ENCODE measurements at places on chromosomes 5 and 9.
A peak's percentile ranks its signal among the peaks of the same experiment; 100 is the strongest.

DNA sequence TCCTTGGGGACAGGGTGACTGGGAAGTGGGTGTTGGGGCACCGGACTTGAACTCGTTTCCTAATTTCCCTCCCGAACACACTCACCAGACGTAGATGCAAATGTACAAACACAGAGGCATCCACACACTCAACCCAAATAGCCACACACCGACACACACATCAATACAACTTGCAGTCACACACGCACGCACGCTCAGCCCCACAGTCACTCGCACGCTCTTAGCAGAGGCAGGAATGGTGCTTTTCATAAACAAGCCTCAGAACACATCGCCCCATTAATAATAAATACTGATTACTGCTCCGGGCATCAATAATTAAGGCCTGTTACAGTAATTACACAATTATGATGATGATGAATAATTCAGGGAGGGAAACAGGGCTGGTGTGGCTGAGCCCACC lies 5.7 kb downstream of the BARHL1 start:
- no peak for DNase-seq
- no peak overlapping the region for H3K27ac ChIP-seq
- H3K27me3 ChIP-seq, result peaks cover 55% of the 10 kb centered on the region
- H3K4me3 ChIP-seq, result no peak overlapping the region

DNA sequence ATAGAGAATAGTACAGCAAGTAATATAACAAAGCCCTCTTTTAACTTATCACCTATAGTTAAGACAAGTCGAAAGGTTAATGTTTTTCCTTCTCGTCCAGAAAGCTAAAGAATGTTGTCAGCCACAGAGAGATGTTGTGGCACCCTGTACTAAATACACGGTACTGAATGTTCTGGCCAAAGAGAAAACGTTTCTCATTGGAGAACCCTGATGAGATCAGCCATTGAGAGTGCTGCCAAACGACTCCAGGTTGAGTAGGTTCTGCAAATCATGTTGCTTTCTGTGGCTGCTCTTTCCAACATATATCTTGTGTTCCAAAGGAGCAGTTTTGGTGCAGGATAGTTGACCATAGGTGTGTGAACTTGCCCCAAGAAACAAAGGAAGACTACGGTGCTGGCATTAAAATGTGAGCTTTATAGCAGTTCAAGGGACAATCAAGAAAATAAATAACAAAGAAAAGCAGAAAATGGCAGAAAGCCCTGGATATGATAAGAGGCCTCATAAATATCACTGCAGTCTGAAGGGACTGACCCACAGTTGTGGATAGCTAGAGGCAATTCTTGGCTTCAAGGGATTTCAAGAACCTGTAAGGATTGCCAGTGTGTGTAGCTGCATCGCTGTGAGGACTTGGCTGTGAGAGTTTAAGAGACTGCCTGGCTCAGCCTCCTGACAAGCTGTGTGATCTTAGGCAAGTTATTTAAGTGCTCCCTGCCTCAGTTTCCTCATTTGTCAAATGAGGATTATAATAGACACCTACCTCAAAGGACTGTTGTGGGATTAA lies 102.7 kb downstream of the ARHGEF28 start:
- no peaks in the 10 kb centered on the region for H3K36me3 ChIP-seq
- no peak overlapping the region for H3K4me3 ChIP-seq
- DNase-seq, result no peak
- H3K4me1 ChIP-seq, result no peaks in the 10 kb centered on the region

DNA sequence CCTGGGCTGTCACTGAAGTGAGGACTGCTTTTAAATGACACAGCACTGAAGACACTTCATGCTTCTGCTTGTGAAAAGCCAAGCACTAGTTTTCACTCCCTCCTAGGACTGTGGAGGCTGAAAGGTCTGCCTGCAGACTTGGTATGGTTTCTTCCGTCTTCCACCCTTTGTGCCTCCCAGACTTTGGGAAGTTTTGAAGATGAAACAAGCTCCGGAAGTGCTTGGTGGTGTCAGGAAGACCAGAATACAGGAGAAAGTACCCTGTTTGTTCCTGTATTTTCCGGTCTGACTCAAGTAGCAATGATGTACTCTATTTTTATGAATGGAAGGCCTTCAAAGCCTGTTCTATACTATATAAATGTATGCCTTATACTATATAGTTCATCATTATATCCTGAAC lies 222.7 kb downstream of the PDZD2 start:
- no peak for DNase-seq
- H3K27ac ChIP-seq, result peak overlapping the region; percentile 63
- peaks cover 16% of the 10 kb centered on the region for H3K36me3 ChIP-seq
- H3K4me3 ChIP-seq, result peak overlapping the region; percentile 62

DNA sequence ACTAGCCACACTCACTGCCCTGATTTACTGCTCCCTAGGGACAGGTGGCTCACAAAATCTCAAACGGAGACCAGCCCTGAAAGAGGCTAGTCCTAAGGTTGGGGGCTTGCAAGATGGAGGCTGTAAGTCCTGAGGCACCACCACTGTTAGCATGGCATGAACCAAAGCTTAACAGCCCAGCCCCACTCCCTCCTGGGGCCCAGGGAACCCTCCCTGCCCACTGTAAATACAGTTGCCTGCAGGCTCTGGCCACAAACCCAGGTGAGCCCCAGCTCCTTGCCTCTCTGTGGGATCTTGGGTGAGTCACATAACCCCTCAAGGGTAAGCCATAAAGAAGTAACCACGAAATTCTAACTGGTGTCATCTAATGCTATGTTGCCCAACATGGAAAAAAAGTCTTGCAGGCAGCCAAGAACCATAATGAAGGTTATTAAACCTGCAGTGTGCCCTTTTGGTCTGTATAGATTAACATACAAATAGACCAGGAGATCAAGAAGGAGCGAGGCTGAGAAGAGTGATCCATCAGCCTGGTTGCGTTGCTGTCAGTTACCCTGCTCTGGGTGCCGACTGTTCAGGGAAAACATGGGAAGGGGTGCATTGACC lies 1.7 kb upstream of the POMT1 start:
- peaks cover 27% of the 10 kb centered on the region for H3K36me3 ChIP-seq
- peak overlapping the region; percentile 89 for H3K27ac ChIP-seq
- peak overlapping the region; percentile 94 for H3K4me3 ChIP-seq
- no peaks in the 10 kb centered on the region for H3K27me3 ChIP-seq
- DNase-seq, result peak; percentile 15
- peaks cover 39% of the 10 kb centered on the region for H3K4me1 ChIP-seq

- H3K27me3 ChIP-seq, result peaks cover 3% of the 10 kb centered on the region
- H3K4me1 ChIP-seq, result no peaks in the 10 kb centered on the region
- H3K4me3 ChIP-seq, result no peak overlapping the region
- no peaks in the 10 kb centered on the region for H3K36me3 ChIP-seq
- DNase-seq, result peak; percentile 24
These were observed 184.1 kb downstream of the PAX5 start for GRCh38 chr9:36849943-36850342.

GRCh38 chr9:8074713-8075286 lies 275.2 kb upstream of the DMAC1 start:
- no peak overlapping the region for H3K27ac ChIP-seq
- no peaks in the 10 kb centered on the region for H3K36me3 ChIP-seq
- no peaks in the 10 kb centered on the region for H3K4me1 ChIP-seq
- no peaks in the 10 kb centered on the region for H3K27me3 ChIP-seq
- H3K4me3 ChIP-seq, result no peak overlapping the region

DNA sequence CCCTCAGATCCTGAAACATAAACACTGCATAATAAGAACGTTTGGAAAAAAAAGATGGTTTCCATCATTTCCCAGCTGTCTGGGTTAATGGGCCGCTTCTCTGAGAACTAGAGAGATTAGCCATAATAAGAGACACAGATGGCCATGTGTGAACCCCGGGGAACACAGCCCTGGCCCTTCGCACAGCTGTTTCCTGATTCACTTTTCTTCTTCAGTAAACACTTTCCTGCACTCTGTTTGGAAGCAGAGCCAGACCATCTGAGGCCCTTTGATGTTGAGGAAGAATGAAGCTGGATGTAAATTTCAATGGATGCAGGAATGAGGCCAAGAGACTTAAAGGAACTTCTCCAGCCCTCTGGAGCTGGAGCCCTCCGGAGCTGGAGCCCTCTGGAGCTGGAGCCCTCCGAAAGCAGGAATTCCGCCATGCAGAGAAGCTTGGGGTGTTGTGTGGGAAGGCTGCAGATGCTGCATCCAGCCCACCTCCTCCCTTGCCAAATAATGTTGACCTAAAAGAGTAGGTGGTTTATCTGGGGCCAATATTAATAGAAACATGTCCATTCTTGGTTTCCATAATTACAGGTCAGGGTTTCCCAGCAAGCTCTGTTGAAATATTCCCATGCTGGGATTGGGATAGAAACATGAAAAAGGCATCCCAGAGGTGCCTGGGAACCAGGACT lies 218.9 kb downstream of the NXNL2 start:
- H3K27me3 ChIP-seq, result peaks cover 6% of the 10 kb centered on the region
- no peak for DNase-seq

- peaks cover 22% of the 10 kb centered on the region for H3K27me3 ChIP-seq
- no peak for DNase-seq
- H3K4me1 ChIP-seq, result no peaks in the 10 kb centered on the region
- peaks cover 38% of the 10 kb centered on the region for H3K36me3 ChIP-seq
- H3K4me3 ChIP-seq, result no peak overlapping the region
These were observed 267.3 kb downstream of the AOPEP start for GRCh38 chr9:94993821-94994165.

- H3K27me3 ChIP-seq, result no peaks in the 10 kb centered on the region
- DNase-seq, result no peak
- no peak overlapping the region for H3K4me3 ChIP-seq
- no peaks in the 10 kb centered on the region for H3K4me1 ChIP-seq
- H3K36me3 ChIP-seq, result no peaks in the 10 kb centered on the region
These were observed 503.9 kb downstream of the RASEF start for GRCh38 chr9:82558855-82559630.

- H3K36me3 ChIP-seq, result no peaks in the 10 kb centered on the region
- no peak for DNase-seq
- no peaks in the 10 kb centered on the region for H3K27me3 ChIP-seq
- no peak overlapping the region for H3K4me3 ChIP-seq
These were observed 1933.2 kb upstream of the WWC1 start for GRCh38 chr5:166358127-166358830.

GRCh38 chr5:115775999-115776398 lies 40.5 kb downstream of the CDO1 start:
- H3K36me3 ChIP-seq, result no peaks in the 10 kb centered on the region
- no peak for DNase-seq
- no peak overlapping the region for H3K27ac ChIP-seq
- H3K4me3 ChIP-seq, result no peak overlapping the region
- no peaks in the 10 kb centered on the region for H3K4me1 ChIP-seq

DNA sequence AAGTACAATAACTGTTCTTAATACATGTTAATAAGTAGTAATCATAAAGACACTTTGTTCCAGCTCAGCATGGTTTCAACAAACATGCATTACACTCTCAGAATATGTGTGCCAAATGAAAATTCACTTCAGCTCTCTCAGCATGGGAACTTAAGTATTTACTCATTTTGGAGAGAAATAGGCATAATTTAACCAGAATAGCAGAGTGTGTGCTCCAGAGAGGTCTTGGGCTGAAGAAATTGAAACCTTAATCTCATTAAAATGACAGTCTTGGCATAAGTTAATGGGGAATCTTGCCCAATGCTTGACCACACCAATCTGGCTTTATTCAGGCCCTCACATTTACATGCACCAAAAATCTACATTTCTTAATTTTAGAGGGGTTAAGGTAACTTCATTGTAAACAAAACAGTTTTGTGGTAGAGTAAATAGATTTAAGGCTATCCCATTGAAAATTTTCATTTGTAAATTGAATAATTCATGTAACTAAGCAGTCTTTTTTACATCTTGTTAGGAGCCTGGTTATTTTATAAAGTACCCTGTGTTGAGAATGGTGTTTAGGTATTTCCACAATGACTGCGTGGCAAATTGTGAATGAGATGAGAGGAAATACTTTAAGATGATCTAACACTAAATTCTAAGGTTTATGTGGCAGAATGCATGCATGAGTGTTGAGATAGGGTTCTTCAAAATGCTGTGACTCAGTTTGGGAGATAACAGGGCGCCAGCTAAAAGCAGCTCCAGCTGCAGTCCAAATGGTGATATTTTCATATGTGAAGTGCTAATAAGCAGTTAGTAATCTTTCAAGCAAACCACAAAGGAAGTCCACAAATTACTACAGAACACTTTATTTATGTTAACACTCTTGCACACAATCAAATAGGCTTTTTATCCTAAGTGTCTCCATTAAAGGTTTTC lies 11.3 kb upstream of the LOX start:
- no peaks in the 10 kb centered on the region for H3K27me3 ChIP-seq
- H3K4me1 ChIP-seq, result no peaks in the 10 kb centered on the region
- no peaks in the 10 kb centered on the region for H3K36me3 ChIP-seq
- no peak overlapping the region for H3K4me3 ChIP-seq
- no peak for DNase-seq
- no peak overlapping the region for H3K27ac ChIP-seq

- H3K4me3 ChIP-seq, result no peak overlapping the region
- no peak overlapping the region for H3K27ac ChIP-seq
- peaks cover 26% of the 10 kb centered on the region for H3K27me3 ChIP-seq
- H3K4me1 ChIP-seq, result peaks cover 20% of the 10 kb centered on the region
- no peak for DNase-seq
These were observed 91.6 kb upstream of the LMX1B start for GRCh38 chr9:126521976-126522590.

GRCh38 chr5:131413605-131414559 lies 150.0 kb downstream of the CDC42SE2 start:
- no peaks in the 10 kb centered on the region for H3K27me3 ChIP-seq
- peaks cover 37% of the 10 kb centered on the region for H3K4me1 ChIP-seq
- H3K4me3 ChIP-seq, result no peak overlapping the region
- H3K36me3 ChIP-seq, result peaks cover 21% of the 10 kb centered on the region
- DNase-seq, result no peak

DNA sequence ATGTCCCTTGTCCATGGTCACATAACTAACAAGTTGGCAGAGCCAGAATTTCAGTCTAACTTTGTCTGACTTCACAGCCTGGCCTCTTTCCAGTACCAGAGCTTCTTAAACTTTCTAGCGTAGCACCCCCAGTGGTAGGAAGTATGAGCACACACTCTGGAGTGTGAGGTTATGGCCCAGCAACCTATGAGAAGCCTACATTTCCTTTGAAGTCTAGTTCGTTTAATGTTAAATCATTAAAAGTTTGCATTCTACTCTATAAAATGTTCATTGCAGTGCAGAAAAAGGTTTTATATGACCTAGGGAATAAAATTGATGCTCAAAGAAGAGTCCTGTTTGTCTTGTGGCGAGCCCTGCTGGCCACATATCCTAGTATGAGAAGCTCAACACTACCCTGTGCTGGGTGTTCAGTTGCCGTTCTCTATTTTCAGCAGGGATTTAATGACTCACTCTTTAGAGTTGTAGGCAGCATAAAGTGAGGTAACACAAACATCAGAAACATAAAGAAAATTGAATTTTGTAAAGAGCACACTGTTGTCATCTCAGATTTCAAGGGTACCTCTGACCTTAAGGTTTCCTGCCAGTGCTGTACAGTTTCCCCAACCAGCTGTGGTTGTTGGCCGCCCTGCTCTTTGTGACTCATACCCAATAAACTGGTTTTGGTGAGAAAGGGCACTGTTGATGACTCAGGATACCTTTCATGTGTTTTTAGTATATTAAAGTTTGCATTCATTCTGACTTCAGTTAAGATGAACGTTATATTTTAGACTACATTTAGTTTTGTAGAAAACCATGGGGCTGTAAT lies 14.3 kb downstream of the MCCC2 start:
- no peaks in the 10 kb centered on the region for H3K27me3 ChIP-seq
- peak; percentile 57 for DNase-seq
- peak overlapping the region; percentile 80 for H3K27ac ChIP-seq
- H3K4me1 ChIP-seq, result peaks cover 20% of the 10 kb centered on the region
- H3K4me3 ChIP-seq, result no peak overlapping the region
